ENCODE measurements at places on chromosomes 4 and X.

GRCh38 chrX:53678667-53679066 lies 7.9 kb downstream of the HUWE1 start:
- DNase-seq = peak; percentile 1

GRCh38 chrX:118207831-118208453 lies 91.3 kb upstream of the KLHL13 start:
- no peak for DNase-seq

- DNase-seq = no peak
These were observed 9.3 kb upstream of the GPRIN3 start for GRCh38 chr4:89316931-89317366.

DNA sequence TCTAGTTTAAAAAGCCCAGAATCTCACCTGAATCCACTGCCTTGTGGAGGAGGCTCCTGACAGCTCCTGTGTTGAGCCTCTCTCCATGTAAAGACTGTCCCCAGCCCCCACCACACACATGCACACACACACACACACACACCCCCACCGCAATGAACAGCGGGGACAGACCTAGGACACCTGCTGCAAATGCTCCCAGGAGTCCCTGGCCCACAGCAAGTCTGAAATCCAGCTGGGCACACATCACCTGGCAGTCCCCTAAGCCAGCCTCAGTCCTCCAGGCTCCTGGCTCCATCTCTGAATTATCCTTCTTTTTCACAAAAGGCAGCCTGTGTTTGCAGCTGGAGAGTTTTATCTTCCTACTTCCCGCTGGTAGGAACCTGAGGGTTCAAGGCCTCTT lies 6.6 kb upstream of the FAM53A start:
- no peak for DNase-seq

DNA sequence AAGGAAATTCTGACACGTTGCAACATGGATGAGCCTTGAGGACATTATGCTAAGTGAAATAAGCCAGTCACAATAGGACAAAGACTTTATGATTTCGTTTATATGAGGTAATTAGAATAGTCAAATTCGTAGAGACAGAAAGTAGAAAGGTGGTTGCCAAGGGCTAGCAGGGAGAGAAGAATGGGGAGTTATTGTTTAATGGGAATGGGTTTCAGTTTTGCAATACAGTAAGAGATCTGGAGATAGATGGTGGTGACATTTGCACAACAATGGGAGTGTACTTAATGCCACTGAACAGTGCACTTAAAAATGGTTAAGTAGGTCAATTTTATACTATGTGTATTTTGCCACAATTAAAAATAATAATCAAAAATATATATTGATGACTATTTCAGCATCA lies 43.4 kb upstream of the TMEM154 start:
- no peak for DNase-seq
